ENCODE measurements at places on chromosomes 12 and 14.

- no peak for DNase-seq
These were observed 1.5 kb upstream of the MSRB3 start for GRCh38 chr12:65276916-65277530.

DNA sequence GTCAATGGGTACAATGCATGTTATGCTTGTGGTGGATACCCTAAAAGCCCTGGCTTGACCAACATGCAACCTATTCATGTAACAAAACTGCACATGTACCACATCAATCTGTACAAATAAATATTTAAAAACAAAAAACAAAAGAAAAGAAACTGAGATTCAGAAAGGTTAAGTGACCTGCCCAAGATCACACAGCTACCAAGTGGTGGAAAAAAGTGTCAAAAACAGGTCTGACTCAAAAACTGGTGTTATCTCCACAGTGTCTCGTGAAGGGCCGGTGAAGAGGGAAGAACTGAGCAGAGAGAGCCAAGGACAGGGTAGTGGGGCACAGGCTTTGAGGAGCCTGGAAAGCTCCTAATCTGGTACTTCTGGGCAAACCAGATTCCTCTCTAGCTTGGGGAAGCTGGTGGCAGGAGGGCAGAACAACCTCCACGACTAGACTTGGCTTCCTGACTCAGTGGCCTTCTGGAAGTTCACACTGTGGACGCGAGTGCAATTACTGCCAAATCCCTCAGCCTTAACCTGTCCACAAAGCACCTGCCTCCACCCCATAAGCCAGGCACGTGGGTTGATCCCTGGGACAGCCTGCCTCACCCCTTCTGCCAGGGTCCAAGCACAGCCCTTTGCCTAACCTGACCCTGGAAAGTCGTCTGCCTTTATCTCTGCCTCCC is 15.6 kb downstream of the ZBTB39 start:
- no peak for DNase-seq

DNA sequence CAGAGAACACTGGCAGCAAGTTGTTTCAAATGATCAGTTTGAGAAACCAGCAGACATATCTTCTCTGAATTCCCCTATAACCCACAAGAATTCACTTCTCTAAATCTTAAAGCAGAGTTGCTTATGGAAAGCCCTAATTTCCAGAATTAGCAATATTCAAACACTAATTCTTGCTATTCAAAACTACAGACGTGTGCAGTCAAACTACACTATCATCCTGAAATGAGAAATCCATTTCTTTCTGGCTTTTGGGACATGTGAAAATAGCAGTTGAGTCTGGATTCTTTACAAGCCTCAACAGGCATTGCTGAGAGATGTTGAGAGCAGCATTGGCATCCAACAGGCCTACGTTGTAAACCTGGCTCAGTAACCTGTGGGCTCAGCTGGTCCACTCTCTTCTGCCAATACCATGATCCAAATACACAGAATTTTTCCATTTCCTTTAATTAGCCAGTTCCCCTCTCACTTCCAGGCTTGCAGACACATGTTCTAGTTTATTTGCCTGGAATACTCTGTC is 74.6 kb upstream of the TMTC1 start:
- DNase-seq, result peak; percentile 10

DNA sequence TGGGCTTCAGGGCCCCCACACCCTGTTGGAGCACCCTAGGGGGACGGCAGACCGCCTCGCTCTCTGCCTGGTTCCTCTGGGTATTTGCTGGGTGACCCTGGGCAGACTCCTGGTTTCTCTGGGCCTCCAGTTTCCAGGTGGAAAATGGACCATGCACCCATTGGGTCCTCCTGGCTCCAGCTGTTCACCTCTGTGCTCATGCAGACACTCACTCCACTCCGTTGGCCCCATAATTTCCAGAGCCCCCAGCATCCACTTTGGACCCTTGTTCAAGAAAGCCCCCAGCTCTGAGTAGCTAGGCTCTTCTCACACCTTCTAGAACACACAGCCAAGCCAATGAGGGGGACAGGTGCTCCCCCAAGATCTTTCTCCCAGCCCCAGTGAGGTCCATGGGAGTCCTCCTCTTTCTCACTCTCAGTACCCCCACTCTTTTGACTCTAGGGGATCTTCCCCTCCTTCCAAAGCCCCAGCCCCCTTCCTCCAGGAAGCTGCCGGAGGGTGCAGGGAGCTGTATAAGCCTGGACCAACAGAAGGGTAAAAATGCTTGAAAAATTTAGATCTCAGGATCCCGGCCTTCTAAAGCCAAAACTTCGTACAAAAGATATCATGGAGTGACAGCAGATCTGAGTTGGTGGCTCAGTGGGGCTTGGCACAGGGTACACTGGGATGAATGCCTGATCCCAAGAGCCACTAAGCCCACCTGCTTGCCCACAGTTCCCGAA is 174.8 kb upstream of the RTL1 start:
- DNase-seq, result no peak

- DNase-seq, result no peak
These were observed 30.2 kb upstream of the NPAS3 start for GRCh38 chr14:32908196-32909084.

GRCh38 chr14:95204705-95205104 is 47.4 kb upstream of the DICER1 start:
- no peak for DNase-seq

DNA sequence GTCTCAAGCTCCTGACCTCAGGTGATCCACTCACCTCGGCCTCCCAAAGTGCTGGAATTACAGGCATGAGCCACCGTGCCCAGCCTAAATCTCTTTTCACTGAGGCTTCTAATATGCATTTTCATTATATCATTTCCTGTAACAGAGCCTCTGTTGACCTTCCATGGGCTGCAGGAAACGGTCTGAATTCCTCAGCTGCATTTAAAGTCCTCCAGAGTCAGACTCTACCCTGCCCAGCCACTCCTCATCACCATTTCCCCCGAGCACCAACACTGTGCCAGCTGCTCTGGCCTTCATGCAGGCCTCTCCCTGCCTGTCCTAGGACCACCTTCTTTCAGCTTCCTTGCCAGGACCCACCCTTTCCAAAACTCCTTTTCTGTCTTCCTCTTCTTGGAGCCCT is 9.8 kb upstream of the NFKBIA start:
- no peak for DNase-seq

DNA sequence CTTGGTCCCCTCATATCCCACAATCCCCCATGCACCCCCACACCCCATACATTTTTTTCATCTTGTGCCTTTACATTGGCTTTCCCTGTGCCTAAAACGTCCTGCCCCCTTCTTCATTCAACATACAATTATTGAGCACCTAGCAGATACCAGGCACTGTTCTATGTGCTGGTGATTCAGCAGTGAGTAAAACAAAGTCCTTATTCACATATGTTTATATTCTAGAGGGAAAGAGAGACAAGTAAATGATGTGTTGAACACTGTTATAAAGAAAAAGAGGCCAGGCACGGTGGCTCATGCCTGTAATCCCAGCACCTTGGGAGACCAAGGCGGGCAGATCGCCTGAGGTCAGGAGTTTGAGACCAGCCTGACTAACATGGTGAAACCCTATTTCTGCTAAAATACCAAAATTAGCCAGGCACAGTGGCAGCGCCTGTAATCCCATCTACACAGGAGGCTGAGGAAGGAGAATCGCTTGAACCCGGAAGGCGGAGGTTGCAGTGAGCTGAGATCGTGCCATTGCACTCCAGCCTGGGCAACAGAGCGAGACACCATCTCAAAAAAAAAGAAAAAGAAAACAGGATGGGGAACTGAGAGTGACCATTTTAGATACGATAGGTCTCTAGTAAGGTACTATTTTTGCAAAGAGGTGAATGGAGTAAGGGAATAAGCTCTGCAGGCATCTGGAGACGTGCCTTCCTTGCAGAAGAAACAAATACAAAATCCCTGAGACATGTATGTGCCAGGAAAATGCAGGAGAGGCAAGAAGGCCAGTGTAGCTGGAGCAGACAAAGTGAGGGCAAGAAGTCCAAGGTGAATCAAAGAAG is 12.2 kb downstream of the SLC7A7 start:
- DNase-seq, result no peak

DNA sequence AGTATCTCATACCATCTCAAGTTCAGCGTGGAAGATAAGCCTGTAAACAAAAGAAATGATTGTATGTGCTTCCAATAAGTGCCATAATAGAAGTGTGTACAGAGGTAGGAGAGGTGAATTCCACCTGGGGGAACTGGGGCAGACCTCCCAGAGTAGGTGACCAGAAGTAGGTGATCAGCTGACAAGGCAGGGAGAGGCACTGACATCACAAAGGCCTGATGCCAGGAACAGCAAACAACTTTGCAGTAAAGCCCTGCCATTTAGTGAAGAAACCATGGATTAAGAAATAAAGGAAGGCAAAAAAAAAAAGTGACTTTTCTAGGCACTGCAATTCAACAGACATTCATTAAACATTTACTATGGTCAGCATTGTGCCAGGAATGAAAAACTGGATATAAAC is 31.1 kb downstream of the NR1H4 start:
- no peak for DNase-seq

- no peak for DNase-seq
These were observed 365.4 kb downstream of the VRK1 start for GRCh38 chr14:97162621-97163020.

- no peak for DNase-seq
These were observed 106.4 kb upstream of the SYT10 start for GRCh38 chr12:33546004-33546403.

- DNase-seq, result no peak
These were observed 5.4 kb downstream of the MAGOHB start for GRCh38 chr12:10607885-10608458.

- no peak for DNase-seq
These were observed 20.2 kb downstream of the VRTN start for GRCh38 chr14:74368441-74368840.

GRCh38 chr12:40203060-40203430 is 21.8 kb upstream of the LRRK2 start:
- no peak for DNase-seq

DNA sequence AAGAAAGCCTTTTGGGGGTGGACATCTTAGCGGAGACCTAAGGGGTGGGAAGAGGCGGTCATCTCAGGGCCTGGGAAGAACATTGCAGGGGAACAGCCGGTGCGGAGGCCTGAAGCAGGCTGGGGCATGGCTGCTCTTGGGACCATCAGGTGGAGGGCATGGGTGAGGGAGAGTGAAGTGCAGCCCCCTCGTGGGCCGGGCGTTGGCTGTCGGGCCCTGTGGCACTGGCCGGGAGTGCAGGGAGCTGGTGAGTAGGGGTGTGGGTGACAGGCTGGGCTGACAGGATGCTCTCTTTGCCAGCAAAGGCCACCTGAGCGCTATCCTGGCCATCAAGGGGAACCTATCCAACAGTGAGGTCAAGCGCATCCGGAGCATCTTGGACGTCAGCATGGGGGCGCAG is 11.7 kb downstream of the TNFAIP2 start:
- DNase-seq, result no peak

GRCh38 chr14:37147310-37147880 is 25.0 kb downstream of the SLC25A21 start:
- no peak for DNase-seq

DNA sequence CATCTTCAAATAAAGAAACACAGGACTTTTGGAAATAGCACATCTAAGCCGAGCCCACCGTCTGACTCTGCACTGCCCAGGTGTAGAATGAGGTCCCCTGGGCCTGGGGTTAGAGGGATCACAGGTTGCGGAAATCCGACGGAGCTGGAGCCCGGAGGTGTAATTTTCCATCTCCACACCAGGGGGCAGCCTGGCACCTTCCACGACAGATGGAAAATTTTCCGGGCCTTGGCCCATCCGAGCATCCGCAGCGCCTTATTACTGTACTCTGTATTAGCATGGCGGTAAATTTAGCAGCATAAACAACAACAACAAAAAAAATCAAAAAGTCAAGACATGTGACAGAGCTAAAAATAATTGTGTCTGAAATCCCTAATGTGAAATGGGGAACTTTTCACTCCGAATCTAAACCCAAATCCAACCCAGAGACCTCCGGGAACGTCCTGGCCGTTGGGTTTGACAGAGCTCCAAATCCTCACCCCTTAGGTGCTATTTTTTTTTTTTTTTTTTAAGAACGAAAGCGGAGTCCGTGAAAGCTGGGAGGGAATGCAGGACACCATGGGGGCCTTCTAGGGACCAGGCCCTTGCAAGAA is 93.9 kb downstream of the KSR2 start:
- no peak for DNase-seq

DNA sequence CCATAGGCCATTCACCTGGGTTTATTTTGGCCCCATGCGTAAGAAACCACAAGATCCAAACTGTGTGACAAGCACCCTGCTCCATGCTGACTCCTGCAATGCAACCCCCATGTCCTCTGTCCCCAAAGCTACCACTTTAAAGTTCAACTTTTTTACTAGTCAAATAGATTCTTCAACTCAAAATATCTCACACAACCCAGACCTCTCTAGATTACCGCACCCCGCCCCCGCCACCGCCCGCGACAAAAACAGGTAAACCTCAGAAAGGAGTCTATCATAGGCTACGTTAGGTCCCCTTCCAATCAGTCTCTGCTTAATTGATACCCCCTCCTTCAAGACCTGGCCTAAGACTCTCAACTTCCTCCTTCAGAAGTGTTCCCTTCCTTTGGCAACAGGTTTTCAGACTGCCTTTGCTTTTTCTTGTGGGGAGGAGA is 2.2 kb downstream of the ZFP36L1 start:
- DNase-seq, result no peak

- no peak for DNase-seq
These were observed 24.7 kb upstream of the NPFF start for GRCh38 chr12:53532021-53532420.

GRCh38 chr12:13170892-13171490 is 25.5 kb upstream of the EMP1 start:
- no peak for DNase-seq

DNA sequence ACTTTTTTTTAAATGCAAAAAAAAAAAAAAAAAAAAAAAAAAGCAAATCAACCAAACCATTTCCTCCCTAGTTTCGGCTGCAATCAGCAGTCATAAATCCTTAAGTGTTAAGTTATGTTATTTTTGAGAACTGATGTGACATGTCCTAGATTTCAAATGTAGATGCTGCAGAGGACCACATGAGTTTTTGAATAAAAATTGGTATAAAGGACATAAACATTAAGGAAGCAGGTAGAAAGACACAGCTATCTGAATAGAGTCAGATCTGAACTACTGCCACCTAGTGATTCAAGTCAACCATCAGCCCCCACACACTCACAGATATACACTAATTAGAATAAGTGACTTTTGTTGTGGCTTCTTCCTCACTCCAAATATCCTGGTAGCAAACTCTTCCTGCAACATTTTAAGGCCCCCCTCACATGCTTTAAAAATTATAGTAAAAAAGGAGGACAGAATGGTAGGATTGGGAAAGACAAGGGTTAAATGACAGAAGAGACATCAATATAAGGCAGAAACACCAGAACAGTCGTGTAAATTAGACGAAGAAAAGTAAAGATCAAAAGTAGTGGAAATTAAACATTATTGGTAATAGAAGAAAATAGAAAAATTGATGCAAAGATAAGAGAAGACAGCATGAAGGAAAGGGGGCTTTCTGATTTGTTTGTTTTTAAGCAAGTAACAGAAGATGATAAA is 394.5 kb upstream of the ATP2B1 start:
- no peak for DNase-seq

Data from epithelial cell of prostate (primary cell).